NCI-H2081 (cell line): ENCODE measurements at places on chromosomes 3 and 15.

DNA sequence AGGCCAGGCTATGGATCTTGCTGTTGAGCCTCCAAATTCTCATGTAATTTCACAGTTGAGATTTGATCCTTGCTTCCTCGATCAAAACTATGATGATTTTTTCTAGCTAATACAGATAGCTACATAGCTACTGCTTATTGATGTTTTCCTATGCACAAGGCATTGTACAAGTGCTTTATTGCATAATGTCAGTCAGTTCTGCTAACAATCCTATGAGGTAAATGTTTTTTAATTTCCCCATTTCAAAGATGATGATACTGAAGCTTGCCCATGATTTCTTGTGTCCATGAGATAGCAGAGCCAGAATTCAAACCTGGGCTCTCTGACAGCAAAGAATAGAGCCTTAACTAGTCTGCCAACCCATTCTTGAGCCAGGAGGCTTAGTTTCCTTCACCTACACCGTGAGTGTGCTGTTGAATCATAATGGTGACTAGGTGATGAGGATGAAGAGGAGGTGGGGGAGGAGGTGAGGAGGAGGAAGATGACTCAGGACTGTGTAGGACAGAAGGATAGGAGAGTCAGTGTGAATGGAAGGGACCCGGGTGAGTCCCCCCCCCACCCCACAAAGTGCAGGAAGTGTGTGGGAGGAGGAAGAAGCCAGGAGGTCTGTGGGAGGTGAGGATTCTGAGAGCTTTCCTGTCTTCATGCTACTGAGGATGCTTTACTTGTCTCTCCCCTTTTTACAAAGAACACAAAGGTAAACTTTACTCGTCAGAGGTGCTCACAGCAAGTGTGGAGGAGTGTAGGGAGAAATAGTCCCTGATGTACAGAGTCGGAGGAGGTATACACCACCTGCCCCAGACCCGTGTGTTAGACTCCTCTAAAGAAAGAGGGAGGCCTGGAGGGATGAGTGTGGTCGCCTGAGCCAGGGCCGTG is 3.6 kb downstream of the TAGLN3 start:
- no peak for DNase-seq

DNA sequence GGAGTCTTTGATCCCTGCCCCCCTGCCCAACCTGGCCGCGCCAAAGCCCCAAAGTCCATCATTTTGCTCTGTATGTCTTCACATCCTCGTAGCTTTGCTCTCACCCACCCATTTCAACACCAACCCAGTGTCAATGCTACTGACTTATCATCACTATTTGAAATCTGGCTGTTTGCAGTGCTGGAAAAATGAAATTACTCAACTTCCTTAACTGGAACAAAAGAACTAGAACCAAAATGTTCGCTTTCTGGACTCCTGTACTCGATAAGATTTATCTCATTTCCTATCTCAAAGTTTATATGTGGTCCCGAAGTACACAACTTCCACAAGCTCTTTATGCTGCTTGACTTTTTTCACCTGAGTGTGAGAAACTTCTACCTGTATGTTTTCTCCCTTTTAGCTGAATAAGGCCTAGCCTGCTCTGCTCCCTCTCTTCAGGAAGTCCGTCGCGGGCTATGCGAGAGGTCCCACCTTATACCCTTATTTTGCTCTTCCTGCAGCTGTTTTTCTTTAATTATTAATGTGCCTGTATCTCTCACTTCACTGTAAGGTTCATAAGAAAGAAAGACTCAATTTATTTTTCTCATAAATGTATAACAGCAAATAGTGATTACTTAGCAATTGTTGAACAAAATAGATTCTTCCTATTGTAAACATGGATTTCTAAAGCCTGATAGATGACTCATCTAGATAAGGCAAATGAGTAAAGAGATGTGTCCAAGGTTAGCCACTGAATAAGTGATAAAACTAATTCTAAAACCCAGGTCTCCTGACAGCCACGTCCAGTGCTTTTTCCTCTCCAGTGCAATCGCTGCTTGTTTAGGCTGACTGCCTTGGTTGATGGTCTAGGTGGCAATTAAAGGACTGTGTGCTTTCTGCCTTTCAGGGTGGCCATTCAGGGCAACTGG is 464.1 kb upstream of the TPRG1 start:
- DNase-seq = no peak

DNA sequence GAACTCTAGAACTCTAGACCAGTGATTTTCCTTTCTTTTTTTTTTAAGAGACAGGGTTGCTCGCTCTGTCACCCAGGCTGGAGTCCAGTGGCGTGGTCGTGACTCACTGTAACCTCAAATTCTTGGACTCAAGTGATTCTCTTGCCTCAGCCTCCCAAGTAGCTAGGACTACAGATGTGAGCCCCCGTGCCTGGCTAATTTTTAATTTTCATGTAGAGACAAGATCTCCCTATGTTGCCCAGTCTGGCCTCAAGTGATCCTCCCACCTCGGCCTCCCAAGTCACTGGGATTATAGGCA is 359.6 kb downstream of the SHQ1 start:
- no peak for DNase-seq

DNA sequence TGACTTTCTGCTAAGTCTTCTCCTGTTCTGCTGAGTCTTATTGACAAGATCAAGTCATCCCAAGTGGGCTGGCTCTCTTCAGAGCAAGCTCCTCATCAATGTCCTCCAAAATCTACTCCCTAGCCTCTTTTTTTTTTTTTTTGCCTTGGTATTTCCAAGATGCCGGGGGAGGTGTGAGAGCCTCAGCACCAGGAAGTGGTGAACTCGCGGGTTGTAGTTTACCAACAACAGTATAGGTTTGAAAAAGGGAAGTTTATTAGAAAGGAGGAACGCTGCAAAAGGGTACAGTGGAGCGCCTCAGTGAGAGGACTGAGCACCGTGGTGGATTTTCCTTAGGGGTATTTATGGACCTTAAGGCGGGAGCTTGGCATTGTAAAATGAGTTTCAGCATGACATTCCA is 94.3 kb upstream of the SGO1 start:
- no peak for DNase-seq

DNA sequence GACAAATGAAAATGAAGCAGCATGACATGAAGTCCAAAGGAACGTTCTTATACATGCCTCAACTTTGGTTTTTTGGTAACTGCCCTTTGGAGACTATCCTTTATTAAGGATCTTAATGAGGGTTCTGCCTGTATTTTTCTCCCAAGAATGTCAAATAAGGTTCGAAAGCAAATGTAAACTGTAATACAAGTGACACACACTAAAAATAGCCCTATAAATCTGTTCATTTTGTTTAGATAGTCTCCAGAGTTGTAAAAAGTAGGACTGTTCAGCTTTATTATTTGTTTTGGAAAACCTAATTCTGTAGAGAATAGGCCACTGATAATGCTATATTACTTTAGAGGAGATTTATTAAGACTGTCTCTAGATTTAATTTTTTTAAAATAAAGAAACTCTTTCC is 80.5 kb upstream of the CDIN1 start:
- DNase-seq = no peak

DNA sequence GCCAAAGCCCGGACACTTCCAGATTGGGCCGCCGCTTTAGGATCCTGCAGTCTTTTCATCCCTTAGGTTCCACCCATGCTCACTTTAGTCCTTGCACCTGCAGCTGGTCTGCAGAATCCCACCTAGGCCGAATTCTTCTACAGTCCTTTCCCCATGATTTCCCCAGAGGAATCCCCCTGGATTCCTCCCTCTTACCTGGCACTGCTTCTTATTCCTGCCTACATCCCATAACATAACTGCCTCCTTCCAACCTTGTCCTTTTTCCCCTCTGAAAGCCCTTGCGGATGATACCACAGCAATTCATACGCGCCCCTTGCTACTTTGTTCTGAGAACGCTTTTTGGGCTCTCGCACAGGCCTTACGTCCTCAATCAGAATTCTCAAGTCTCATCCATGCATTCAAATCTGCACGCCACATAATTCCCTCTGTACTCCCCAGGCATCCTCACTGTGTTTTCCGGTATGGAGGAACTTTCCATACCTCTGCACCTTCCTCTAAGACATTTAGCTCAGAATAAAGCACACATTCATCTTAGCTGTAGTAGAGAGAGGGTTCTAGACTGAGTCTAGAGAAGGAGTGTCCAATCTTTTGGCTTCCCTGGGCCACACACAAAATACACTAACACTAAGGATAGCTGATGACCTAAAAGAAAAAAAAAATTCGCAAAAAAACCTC is 619 bp downstream of the EIF2AK4 start:
- no peak for DNase-seq

GRCh38 chr3:101072300-101072699 is 79.1 kb upstream of the ABI3BP start:
- DNase-seq = no peak

- DNase-seq = no peak
Observed at GRCh38 chr3:183296944-183297343, 43.9 kb downstream of the B3GNT5 start.

- DNase-seq = no peak
Observed at GRCh38 chr15:83380682-83381081, 66.5 kb upstream of the SH3GL3 start.

GRCh38 chr3:183349421-183350157 is 78.8 kb downstream of the MCF2L2 start:
- peak; percentile 64 for DNase-seq

GRCh38 chr3:47877290-47877689 is 74.4 kb downstream of the DHX30 start:
- no peak for DNase-seq

- DNase-seq = peak; percentile 43
Observed at GRCh38 chr15:40252438-40253166, 13.7 kb downstream of the PAK6 start.

- no peak for DNase-seq
Observed at GRCh38 chr15:82533801-82534200, 6.5 kb downstream of the RPS17 start.

DNA sequence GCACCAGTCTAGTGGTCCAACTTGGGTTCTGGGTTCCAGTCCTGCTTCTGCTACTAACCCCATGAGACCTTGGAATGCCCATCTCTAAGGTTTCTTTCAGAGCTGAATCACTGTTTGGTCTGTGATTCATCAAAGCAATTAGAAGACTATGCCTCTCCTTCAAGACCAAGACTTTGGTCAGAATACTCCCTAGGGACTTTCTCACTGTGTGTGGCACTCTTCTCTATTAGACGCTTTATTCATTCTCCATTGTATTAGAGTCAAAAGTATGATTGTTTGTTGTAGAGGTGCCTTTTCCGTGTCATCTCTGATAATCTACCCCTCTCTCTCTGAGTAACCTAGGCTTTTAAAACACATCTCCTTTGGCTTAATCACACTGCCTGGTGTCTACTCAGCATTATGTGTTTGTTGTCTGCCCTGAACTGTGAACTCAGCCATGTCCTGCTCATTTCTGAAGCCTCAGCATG is 90.5 kb downstream of the LPP start:
- no peak for DNase-seq
